ENCODE measurements at places on chromosomes 5 and 9.

DNA sequence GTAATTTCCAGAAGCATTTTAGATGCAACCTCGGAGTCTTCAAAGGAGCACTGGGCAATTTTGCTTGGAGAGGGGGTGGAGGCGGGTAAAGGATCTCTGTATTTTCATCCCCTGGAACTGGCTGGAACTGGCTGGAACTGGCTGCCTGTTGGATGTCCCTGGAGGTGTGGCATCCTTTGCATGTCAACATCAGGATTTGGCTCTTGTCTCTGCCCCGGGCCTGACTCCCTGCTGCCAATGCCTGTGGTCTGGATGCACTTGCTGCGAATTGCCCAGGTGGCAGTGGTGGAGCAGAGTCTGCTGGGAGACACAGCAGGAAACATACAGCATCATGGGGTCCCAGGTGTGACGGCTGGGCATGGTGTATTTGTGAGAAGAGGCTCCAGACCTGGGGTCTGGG is 391.3 kb downstream of the GADD45G start:
- no peak for DNase-seq

GRCh38 chr5:38316544-38317224 is 58.3 kb downstream of the EGFLAM start:
- peak; percentile 53 for DNase-seq

DNA sequence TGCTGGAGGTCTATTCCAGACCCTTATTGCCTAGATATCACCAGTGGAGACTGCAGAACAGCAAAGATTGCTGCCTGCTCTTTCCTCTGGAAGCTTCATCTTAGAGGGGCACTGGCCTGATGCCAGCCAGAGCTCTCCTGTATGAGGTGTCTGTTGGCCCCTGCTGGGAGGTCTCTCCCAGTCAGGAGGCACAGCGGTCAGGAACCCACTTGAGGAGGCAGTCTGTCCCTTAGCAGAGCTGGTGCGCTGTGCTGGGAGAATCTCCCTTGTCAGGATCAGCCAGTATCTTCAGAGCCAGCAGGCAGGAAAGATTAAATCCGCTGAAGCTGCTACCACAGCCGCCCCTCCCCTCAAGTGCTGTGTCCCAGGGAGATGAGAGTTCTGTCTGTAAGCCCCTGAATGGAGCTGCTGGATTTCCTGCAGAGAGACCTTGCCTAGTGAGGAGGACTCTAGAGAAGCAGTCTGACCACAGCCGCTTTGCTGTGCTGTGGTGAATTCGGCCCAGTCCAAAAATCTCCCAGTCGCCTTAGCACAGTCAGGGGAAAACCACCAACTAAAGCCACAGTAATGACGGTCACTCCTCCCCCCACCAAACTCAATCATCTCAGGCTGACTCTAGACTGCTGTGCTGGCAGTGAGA is 124.1 kb downstream of the JAKMIP2 start:
- DNase-seq, result no peak

GRCh38 chr5:112973904-112974303 is 2.7 kb upstream of the DCP2 start:
- DNase-seq, result no peak

GRCh38 chr5:176788091-176788490 is 22.3 kb upstream of the UNC5A start:
- no peak for DNase-seq

GRCh38 chr5:159915904-159916840 is at the start of gene ADRA1B:
Gene ADRA1B, plus strand, starts transcription at chr5:159916482. Its CDS starts 424 bp downstream, at chr5:159916906.
- peak; percentile 72 for DNase-seq

DNA sequence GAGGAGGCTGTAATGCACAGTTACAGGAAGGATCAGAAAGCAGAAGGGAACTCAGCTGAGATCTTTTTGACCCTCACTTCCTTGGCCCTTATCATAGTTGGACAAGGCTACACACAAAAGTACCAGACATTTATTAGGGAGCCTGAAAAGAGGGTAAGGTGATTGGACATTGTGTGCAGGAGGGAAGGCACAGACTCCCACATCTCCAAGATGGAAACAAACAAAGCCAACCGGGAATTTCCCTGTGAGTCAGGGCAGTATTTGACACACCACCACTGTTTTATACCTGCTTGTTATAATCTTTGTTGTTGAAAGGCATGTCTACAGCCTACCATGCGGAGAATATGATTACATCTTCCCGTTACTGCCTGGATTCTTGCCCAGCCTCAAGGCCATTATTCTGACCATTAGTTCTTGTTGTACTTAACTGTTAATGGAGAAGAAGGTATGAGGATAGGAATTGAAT is 3.0 kb upstream of the CCNG1 start:
- DNase-seq, result no peak

GRCh38 chr5:141657937-141658545 is 6.8 kb upstream of the FCHSD1 start:
- DNase-seq, result peak; percentile 97

DNA sequence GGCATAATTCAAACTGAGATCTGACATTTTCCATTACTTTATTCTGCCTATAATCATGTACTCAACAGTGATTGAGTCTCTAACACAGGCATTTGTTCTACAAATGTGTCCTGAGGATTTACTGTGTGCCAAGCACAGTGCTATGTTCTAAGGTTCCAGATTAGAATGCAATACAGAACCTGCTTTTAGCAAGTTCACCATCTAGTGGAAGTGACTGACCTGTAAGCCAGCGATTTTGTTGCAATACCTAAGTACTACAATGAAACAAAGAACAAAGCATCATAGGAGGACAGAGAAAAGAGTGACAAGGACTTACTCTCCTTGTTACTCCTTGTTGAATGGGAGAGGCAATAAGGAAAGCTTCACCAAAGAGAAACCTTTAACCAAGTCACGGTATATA is 348.1 kb downstream of the ELAVL2 start:
- no peak for DNase-seq

DNA sequence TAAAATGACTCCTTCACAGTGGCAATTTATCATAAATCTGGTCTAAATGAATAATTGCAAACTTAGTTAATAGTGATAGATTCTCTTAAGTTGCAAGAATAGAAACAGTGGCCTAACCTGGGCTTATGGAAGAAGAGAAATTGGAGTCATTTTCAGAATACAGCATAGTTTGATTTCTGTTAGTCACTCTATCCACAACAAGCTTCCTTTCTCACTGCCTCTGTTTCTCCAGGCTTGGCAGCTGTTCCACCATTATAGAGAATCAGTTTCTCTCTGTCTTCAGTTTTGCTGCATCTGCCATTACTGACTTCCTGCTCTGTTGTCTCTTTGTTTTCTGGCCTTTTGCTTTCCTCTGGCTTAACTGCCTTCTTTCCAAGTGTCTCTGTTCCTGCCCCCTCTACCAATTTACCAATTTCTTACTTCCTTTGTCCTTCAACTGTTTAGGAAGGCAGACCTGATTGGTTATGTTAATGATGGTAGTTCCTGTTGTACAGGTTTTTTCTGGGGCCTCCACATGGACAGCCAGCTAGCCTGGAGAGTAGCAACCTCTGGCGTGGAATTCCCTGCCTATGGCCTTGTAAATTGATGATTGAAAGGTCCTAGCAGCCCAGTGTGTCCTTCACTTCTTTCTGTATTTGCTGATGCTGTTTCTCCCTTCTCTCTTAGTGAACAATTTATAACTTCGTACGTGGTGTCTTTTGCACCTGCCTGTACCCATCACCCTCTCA is 75.9 kb upstream of the RASGRF2 start:
- DNase-seq, result no peak

GRCh38 chr5:180133551-180133950 is 62.0 kb upstream of the RNF130 start:
- DNase-seq, result no peak

GRCh38 chr5:141734501-141735229 is 52.6 kb upstream of the ARAP3 start:
- DNase-seq, result peak; percentile 50

- DNase-seq, result no peak
These were observed 156.1 kb downstream of the EBF1 start for GRCh38 chr5:158943569-158943968.

GRCh38 chr9:6944896-6945295 is 187.1 kb downstream of the KDM4C start:
- DNase-seq, result peak; percentile 87

GRCh38 chr5:176413255-176413565 is 3.1 kb downstream of the CLTB start:
- DNase-seq, result peak; percentile 28

- no peak for DNase-seq
These were observed 4.0 kb upstream of the ARSB start for GRCh38 chr5:78989080-78989479.

DNA sequence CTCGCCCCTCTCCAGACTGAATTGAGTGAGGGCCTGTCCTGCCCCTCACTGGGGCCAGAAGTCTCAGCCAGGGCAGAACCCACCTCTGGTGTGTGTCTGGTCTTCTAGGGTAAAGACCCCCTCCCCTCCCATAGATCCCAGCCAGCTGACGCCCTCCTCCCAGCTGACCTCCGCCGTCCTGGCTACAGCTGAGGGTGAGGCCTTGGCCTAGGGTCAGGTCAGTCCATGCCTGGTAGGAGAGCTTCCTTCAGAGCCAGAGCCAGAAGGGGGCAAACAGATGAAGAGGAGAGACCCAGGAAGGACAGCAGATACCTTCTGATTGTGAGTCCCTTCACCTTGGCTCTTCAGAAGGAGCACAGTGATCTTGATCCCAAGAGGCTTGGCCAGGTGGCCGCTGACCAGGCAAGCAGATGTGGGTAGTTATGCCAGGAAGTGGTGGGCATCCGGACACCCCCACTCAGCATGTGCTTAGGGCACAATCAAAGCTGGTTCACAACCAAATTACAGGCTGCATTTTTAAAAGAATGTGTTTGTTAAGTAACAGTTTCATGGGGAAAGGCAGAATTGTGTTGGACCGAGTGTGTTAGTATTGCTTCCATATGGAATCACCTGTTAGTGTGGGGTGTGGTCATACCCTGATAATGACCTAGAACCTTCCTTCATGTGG is 29.9 kb downstream of the JADE2 start:
- no peak for DNase-seq

DNA sequence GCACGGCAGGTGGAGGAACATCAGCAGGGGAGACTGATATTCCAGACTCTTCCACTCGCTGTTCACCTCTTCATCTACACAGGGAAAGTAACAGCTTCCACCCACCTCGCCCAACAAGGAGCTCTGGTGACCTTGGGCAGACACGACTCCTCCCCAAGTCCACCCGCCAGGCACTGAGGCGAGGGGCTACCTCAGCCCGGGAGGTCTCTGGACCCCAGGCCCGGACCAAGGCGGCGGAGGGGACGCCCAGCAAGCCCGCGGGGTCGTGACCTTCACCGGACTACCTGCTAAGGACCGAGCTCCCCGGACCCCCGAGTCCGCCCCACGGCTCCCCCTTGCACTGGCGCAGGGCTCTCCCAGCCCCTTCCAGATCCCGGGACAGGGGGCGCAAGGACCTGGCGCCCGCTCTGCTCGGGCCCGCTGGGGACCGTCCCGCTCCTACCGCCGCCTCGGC is 70.2 kb upstream of the LPCAT1 start:
- no peak for DNase-seq

DNA sequence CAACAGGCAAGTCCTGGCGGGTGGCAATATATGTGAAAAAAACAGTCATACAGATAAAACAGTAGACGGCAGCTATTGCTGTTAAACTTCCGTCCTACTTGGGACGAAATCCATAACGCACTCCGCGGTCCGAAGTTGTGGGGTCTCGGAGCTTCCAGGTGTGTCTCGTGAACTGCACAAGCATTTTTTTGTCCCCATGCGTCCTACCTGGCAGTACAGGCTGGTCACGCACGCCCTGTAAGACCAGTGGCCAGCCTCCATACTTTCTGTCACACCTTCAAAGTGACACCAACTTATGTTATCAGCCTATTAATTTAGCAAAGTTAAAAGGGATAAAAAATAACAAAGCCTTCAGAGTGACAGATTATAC is 51.3 kb downstream of the TGFBI start:
- no peak for DNase-seq

DNA sequence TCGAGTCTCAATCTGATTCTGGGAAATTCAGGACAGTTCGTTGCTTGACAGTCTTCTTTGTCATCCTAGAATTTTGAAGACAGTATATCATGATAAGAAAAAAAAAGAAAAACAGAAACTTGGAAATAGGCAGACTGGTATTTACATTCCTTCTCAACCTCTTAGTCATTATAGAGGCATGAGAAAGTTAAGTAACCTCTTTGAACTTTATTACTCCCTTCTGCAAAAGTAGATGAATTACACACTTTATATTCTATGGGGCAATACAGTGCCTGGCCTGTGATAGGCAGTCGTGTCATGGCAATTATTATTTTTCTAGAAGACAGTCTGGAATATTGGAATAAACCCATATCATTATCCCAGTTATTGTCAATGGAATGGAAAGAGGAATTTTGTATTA is 828.9 kb downstream of the TLR4 start:
- DNase-seq, result peak; percentile 74

DNA sequence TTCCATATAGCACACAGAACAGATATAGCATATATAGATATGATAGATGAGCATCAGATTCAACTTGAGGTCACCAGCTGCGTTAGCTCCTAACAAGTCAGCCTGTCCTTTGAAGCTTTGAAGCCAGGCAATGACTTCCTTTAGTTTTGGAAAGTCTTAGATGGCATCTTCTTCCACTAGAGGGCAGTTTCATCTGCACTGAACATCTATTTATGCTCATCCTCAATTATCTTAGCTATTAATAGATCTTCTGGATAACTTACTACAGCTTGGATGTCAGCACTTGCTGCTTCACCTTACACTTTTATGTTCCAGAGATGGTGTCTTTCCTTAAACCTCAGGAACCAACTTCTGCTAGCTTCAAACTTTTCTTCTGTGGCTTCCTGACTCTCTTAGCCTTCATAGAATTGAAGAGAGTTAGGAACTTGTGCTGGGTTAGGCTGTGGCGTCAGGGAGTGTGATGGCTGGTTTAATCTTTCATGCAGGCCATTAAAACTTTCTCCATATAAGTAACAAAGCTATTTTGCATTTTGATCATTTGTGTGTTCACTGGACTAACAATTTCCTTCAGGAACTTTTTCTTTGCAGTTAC is 1401.4 kb downstream of the EFNA5 start:
- DNase-seq, result peak; percentile 65

DNA sequence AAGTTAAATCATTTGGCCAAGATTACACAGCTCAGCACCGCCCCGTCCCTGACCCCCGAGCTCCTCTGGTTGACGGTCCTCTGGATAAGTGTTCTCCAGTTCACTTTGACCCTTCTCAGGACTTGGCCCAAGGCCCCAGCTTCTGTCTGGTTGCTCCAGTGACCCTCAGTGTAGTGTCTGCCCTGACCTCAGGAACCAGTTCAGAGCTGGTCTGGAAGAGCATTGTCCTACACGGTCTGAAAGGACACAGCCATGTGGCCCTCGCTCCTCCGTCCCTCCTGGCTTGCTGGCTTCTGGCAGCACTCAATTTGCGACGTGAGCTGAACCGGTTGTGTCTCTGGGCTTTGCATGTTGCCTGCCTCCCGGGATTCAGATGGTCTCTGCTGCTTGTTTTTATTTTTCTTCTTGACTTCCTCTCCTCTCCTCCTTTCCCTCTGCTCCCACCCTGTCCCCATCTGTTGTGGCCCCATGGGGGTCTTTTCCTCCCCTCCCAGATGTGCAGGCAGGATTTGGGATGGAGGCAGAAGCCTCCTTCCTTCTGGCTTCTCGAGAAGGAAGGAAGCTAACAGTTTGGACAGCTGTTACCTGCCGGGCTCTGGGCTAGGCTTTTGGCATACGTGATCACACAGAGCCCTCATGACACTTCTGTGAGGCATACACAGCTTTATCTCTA is 72.0 kb downstream of the PPARGC1B start:
- DNase-seq, result no peak
